ENCODE measurements at places on chromosomes 11 and 22.

DNA sequence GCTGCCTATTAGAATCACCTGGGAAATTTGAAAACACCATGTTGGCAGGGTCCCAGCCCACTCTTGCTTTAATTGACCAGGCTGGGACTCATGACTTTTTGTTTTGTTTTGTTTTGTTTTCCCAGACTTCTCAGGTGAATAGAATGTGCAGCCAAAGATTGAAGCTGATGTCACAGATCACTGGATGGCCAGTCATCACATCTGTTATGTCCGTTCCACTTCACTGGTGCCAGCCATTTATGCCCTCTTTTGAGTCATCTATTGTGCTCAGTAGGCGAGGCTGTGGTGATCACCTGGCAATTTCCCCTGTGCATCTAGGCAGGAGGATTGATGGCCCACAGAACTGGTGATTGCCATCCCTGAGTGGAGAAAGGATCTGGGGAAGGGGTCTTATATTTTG, 297.3 kb downstream of the INSC start:
- no peak for DNase-seq

- DNase-seq = no peak
These were observed 18.6 kb upstream of the APLNR start for GRCh38 chr11:57255618-57256017.

DNA sequence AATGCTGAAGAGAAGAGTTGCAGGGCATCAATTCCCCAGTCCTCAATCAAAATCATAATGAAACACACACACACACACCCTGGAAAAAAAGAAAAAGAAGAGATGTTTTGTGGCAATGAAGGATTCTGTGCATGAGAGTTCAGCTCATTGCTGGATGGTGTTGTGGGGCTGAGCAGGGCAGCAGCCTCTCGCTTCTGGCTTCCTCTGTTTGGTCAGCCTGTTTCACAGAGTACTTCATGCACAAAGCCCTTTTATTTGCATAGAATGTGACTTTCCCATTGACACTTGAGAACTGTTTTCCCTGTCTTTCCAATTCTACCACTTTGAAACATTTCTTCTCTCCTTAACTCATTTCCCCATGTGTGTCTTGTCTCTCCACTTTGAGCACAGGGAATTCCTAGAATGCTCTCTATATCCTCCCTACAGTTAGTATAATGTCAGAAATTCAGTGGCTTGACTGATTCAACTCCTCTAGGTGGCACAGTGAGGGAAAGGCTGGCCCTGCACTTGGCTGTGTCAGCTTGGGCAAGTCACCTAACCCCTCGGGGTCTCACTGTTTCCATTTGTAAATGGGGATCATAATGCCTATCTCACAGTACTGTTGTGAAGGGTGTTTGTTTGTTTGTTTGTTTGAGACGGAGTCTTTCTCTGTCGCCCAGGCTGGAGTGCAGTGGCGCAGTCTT, 25.4 kb upstream of the BSX start:
- no peak for DNase-seq

GRCh38 chr22:43343262-43343669, at the start of gene SCUBE1:
SCUBE1 (minus strand) TSS chr22:43343372; CDS start chr22:43343261, 111 bp downstream.
- DNase-seq = peak; percentile 47

- peak; percentile 49 for DNase-seq
These were observed 536.6 kb downstream of the SOX6 start for GRCh38 chr11:15819679-15820286.

DNA sequence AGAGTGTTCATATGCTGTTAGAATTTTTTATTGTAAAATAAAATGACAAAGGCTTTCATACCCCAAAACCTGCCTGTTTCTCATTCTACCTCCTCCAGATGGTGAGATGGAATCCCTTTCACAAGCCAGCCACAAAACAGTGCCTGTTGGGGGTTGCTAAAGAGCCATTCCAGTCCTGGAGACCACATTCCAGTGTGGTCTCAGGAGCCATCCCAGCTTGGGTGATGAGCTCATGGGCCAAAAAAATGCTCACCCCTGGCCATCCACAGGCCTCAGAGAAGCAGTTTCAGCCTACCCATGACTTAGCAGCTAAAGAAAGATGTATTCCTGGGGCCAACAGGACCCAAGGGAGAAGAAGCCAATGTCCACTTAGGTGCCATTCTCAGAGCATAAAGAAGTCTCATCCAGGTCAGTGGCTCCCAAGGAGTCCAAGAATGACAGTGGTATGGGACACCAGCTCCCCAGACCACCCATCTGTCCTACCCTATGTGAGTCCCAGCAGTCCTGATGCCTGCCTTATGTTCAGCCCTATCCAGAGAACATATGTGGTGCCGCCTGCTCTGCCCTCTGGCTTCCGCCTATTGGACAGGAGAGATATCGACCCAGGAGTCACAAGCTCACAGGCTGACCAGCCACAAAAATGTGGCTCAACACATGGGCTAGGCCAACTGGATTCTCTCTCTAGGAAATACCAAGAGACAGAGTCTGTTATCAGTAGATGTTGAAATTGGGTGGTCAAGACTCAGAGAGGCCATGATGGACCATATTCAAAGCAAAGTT, 26.4 kb downstream of the C11orf91 start:
- DNase-seq = no peak

GRCh38 chr11:118012083-118012669, 26.0 kb downstream of the IL10RA start:
- no peak for DNase-seq

DNA sequence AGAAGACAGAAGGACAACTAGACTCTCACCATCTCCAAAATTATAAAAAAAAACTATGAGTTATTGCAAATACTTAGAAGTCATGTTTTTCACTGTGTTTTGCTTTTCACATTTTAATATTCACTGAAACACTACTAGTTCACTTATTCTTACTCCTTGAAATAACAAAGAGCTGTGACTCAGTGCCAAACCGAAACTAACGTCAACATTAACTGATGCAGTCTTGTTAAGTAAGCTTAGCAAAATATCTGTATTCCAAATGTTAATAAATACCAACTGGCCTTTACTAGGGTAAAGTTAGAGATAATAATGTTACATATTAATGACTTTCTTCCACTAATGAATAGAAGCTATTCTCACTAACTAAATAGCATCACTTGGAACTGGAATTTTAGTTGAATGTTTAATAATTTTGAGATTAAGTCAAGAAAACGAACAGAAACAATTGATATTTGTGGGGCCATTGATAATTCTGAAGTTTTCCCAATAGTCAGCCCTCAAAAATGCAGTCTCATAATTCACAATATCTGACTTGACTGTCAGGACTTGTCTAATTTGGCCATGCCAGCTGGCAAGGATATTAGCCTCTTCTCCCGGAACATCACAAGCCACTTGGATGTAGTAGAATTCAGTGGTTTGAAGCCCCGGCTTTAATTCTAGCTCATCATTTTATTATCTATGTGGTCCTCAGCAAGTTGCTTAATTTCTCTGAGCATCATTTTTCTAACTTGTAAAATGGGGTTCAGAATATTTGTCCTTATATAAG, 230.1 kb upstream of the DDI1 start:
- no peak for DNase-seq

DNA sequence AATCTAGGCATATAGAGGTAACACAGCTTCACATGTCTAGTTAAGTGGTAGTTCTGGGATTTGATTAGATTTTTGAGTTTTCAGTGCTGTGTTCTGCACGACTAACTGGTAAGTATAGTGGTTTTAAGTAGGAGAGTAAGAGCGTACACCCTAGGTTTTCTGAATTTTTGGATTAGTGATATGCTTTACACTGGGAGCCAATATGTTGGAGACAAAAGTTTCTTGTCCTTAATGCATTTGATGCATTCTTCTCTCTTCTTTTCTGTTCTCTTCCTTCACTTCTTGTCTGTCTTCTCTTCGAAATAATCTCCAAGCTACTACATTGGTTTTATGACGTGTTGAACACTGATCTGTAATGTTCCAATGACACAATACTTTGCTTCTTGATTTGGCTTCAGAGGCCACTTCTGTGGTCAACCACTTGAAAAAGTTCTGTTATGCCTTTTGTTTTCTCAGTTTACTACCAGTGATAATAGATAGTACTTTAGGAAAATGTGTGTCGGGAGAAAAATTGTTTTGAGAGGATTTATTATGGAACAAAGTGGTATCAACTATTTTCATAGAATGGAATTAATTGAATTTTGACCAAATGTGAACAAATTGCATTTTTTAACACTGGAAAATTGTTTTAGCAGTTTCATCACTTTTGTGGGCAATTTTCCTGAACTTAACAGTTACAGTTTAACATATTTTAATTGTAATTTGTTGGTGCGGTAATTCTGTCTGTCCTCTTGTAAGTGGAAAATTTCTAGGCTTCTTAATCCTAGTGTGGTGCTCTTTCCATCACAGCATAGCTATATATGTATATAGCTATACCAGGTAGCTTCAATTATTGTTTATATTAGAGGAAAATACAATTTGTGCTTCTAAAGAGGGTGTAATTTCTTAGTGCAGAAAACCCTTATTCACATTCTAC, 2.6 kb downstream of the PDE3B start:
- no peak for DNase-seq

DNA sequence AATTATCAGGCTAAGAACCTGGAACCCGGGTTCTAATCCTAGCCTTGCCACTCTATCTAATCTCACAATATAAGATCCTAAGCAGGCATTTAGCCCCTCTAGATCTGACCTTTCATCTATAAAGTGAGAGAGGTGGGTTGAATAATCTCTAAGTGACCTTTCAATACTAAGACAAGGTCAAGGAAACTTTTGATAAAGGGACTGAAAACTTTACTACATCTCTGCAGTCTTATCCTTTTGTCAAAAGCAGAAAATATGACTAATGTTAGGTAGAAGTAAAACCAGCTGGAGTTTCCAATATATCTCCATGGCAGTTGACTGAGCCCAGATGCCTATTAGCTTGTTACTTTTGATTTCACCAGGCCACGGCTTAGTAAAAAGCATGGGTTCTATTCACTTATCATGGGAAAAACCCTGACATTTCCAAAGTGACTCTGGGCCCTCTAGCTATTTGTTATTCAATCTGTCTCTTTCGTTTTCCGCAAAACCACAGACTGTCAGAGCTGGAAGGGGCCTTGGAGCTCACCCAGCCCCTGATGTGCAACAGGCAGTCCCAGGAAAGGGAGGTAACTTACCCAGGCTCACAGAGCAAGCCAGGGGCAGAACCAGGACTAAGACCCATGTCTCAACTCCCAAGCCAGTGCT, 75.8 kb downstream of the RAB30 start:
- DNase-seq = no peak

DNA sequence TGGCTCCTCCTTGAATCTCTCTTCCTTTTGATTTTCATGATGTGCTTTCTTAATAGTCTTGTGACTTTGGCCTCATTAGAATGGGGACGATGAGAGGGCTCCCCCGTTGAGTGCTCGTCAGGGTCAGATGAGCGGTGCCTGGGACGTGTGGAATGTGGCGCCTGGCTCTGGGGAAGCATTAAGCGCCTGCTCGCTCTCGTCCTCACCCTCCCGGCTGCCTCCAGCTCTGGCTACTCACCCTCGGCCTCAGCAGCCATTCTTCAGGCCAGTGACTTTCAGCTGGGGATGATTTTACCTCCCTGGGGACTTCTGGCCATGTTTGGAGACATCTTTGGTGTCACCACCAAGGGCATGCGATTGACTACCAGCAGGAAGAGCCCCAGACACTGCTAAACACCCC, 69.7 kb downstream of the RPS6KA4 start:
- DNase-seq = no peak

DNA sequence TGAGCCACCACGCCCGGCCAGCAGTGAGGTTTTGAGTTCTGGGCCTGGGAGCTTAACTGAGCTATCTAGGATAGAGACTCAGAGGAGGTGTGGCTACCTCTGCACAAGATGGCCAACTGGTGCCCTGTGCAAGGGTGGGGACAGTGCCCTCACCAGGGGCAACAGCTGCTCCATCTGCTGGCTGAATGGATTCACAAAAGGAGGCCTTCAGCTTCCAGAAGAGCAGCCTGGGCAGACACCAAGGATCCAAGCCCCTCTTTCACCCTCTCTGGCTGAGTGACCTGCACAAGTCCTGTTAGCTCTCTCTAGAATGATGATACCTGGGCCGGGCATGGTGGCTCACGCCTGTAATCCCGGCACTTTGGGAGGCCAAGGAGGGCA, 33.5 kb upstream of the BAIAP2L2 start:
- no peak for DNase-seq

DNA sequence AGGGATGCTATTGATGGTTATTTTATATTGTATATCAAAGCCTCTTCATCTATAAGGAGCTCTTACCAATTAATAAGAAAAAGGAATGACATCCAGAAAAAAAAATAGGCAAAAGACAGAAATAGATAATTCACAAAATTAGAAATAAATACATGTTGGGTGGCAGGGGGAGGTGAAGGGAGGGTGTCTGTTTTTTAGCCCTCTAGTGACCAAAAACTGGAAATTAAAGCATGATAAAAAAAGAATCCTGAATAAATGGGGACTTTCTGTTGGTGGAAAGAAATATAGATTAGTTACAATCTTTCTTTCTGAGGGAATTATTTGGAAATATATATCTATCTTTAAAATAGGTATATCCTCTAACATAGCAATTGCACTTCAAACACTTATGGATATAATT, 42.0 kb upstream of the TTC36 start:
- DNase-seq = no peak

GRCh38 chr11:103662880-103663279, 373.6 kb upstream of the DDI1 start:
- no peak for DNase-seq

- DNase-seq = no peak
These were observed 50.6 kb downstream of the C11orf96 start for GRCh38 chr11:43992834-43993637.

DNA sequence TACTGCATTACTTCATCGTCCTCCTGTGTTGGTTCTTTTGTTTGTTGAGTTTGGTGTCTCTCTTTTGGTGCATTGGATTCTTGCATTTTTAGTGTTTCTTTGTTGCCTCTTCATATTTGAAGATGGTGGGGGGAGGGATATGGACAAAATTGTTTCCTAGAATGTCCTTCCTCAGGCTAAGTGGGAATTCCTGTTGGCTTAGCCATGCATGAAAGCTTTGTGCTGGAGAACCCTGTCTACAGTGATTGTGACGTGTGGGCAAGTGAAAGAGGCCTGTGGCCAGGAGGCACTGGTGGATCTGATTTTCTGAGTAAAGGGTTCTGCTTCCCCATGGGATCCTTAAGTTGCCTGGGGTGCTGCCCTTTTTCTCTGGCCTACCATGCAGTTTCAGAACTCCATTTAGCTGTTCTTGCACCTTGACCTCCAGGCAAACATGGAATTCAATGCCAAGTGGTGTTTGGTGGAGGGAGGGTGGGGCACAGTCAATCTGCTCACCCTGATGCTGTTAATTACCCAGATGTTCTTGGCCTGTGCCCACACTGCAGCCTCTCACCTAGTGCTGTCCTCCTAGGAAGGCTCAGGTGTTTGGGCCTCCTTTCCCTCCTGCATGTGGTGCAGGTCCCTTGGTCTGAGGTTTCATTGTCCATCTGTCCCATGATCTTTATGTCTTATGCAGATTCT, 46.3 kb upstream of the SLC22A12 start:
- DNase-seq = no peak

GRCh38 chr11:12949453-12949852, 59.7 kb upstream of the RASSF10 start:
- DNase-seq = no peak

Measured in activated T-cell treated with anti-CD3 and anti-CD28 coated beads for 48 hours (primary cell).